ENCODE measurements at places on chromosomes 7 and 10.

- no peak for DNase-seq
Measured at GRCh38 chr10:71584461-71584860, 135.1 kb downstream of the C10orf105 start.

GRCh38 chr7:47402941-47403866, 178.7 kb downstream of the TNS3 start:
- DNase-seq, result no peak

GRCh38 chr10:42951486-42952251, 125.2 kb upstream of the RET start:
- DNase-seq, result no peak

DNA sequence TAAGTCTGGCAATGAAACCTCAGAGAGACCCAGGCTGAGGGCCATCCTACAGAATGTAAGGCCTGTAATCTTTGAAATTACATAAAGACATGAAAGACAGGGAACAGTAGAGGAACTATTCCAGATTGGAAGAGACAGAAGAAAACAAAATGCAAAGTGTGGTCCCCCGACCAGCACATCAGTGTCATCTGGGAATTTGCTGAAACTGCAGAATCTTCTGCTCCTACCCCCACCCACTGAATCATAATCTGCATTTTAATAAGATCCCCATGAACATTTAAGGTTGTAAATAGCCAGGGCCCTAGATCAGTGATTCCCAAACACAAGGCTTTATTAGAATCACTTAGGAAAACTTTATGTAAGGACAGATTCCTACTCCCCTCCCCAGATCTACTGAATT, 154.4 kb downstream of the NOC3L start:
- DNase-seq, result no peak

- DNase-seq, result no peak
Measured at GRCh38 chr7:81140775-81141174, 221.9 kb upstream of the SEMA3C start.

DNA sequence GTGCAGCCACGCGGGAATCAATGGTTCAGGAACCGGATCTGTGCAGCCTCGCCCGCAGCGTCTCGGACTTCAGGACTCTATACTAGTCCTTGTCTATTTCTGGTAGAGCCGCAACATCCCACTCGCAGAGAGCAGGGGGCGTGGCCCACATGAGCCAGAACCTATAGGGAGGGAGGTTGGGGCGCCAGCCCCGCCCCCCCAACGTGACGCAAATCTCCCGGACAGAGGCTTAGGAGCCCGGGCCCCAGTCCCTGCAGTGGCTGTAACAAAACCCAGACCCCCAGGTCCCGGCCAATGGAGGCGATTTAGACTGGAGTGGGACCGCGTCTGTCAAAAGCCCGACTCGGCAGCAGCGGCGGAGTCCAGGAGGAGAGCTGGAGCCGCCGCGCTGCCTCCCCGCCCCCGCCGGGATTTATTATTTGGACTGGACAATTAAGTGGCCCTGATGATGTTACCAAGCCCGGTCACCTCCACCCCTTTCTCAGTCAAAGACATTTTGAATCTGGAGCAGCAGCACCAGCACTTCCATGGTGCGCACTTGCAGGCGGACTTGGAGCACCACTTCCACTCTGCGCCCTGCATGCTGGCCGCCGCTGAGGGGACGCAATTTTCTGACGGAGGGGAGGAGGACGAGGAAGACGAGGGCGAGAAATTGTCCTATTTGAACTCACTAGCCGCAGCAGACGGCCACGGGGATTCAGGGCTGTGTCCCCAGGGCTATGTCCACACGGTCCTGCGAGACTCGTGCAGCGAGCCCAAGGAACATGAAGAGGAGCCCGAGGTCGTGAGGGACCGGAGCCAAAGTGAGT, at the start of gene NKX2-3:
NKX2-3 (plus strand) TSS at position 256 of the 809 bp plus-strand sequence; CDS start at position 446, 190 bp downstream.
- peak; percentile 18 for DNase-seq

DNA sequence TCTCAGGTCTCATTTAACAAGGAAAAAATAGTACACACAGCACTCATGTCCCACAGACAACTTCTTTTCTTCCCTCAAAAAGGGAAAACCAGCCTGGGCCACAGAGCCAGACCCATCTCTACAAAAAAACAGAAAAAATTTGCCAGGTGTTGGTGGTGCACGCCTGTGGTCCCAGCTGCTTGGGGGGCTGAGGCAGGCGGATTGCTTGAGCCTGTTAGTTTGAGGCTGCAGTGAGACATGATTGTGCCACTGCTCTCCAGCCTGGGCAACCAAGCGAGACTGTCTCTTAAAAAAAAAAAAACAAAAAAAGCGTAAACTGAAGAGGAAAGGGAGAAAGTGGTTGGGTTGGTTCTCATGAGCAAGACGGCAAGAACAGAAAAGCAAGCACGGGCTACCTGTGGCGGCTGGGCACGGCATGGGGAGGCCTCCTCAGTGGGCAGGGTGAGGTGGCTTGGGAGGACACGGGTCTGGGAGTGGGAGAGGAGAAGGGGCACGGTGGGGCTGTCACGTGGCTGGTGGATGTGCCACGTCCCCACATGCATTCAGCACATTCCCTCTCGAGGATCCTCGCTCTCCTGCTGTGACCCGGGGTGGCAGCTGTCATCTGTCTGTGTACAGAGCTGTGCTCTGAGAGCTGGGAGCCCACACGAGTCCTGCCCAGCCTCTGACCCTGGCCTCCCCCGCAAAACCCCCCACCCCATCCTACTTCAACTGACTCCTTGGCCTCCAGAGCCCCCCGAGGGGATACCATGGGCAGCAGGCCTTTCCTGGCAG, 219.7 kb downstream of the MLLT10 start:
- no peak for DNase-seq

DNA sequence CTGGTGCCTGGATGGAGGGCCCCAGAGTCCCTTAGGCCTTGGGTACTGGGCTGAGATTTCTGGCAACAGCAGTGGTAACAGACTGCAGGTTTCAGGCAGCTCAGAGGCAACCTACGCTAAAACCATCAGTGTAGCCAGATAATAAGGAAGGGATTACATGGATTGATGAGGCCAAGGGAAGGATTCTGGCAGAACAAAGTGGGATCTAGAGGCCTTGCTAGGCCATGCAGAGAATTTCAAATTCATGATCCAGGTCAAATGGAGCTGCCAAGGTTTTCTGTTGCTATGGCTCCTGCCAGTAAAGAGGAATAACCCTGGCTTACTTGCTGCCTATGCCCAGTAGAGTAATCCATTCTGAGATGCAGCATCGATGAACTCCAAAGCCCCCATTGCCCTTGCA, 445.7 kb downstream of the ADRA2A start:
- DNase-seq, result no peak

- no peak for DNase-seq
Measured at GRCh38 chr7:150969475-150969874, 8.6 kb downstream of the KCNH2 start.

DNA sequence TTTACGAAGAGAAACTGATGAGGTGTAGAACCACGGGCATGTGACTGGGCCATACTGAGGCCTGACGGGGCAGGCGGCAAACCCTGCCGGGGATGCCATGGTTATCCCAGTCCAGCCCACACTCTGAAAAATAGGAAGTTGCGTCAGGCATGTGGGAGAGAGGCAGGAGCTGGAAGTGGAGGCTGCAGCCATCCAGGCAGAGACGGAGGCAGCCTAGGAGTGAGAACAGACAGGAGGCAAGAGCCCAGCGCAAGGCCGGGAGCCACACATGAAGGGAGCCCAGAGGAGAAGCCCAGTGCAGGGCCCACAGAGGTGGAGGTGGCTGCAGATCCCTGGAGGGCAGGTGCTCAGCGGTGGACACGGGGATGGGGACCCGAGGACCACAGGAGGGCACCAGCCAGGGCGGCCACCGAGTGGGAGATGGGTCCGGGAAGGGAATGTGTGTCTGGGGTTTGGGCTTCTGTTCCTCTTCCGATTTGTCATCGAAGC, 175.2 kb upstream of the PPP2R2D start:
- DNase-seq, result no peak

GRCh38 chr10:98260752-98261151, 7.2 kb downstream of the LOXL4 start:
- DNase-seq, result no peak

GRCh38 chr10:48811461-48811860, 126.8 kb downstream of the WDFY4 start:
- no peak for DNase-seq

DNA sequence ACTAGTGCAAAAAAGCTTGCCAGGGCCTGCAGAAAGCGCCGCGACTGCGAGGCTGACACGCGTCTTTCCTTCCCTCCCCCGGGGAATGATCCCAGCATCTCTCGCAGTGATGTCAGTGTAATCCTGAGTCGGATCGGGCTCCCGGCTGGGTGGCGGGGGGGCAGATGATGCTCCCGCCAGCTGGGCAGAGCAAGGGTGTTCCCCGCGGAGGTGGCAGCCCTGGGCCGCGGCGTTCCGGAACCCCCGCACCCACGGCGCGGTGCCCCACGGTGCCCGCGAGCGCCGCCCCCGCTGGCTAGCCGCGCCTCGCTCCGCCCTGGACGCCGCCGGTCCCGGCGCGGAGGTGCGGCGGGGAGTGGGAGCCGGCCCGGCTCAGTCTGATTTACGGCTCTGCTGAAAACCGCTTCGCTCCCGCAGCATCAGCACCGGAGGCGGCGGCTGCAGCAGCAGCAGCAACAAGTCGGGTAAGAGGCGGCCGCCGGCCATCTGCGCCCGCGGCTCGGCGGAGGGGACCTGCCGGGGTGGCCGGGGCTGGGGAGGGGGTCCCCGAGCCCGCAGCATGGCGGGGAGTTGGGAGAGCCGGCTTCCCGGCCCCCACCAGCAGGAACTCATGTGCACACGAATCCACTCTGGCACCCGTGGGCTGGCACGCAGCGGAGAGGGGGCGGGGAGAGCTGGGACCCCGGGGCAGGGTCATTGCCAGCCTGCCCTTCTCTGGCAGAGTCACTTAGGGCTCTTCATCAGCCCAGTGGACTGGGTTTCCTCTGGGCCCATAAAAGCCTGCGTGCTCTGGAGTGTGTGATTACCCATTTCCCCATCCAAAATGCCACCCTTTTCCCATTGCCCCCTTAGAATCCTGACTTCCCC, at the start of gene ZNF365:
ZNF365 (plus strand) TSS at position 375 of the 867 bp plus-strand sequence. CDS start 1,825 bp downstream, outside the sequence.
- peak; percentile 1 for DNase-seq

DNA sequence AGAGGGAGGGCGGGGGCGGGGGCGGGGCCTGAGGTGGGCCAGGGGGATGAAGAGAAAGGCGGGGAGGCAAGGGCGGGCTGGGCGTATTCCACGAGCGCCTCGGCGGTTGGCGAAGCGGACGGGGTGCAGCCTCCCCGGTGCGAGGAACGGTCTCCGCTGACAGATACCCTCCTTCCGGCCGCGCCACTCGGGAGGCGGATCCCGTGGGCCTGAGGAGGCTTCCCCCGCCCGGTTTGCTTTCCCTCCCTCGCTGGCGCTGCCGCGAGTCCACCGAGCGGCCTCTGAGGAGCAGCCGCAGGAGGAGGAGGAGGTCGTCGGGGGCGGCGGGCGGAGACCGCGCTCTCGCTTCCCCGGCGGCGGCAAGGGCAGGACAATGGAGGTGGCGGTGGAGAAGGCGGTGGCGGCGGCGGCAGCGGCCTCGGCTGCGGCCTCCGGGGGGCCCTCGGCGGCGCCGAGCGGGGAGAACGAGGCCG, at the start of gene TRIM24:
TRIM24 (plus strand) TSS at position 84 of the 473 bp plus-strand sequence; CDS start at position 374, 290 bp downstream.
- DNase-seq, result no peak

DNA sequence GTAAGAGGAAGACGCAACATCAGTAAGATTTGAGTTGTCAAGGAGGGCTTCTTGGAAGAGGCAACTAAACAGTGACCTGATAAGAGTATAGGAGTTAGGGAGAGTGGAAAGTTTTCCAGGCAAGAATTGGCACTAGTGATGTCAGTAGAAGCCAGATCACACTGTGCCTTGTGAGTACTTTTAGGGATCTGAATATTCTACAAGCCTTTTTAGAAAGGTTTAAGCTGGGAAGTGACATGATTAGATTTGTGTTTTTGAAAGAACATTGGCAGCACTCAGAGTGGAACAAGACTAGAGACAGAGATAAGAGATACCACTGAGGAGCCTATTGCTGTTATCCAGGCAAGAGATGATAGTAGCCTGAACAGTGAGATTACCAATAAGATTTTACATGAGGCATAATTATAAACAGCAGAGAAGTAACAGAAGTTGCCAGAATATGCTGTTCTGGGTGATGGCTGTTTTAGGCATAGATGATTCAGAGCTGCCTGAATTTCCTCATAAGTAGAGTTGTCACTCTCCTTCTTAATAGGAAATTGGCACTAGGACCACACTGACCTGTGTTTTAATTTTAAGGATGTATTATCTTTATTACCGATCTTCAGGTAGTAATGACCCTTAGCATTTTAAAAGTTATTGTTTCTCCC, 45.6 kb downstream of the NHLRC2 start:
- DNase-seq, result no peak

DNA sequence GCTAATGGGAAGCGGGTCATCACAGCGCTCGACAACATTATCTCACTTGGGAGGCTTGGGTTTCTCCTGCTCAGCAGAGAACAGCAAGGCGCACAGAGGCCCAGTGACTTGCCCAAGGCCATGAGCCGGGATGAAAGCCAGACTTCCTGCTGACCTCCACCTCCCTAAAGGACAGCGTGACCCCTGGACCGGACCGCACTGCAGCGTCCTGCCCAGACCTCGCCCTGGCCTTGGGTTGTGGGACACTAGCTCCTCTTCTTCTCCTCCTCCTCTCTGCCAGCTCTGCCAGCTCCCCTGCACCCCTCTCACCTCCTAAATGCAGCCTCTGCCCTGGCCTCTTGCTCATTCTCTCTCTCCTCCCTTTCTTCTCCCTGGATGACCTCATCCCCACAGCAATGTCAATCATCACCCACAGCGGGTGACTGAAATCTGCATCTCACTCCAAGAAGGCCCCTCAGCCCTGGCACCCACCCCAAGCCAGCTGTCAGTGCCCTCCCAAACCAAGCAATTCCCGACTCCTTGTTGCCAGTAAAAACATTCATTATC, 19.4 kb downstream of the SPOCK2 start:
- DNase-seq, result peak; percentile 10

GRCh38 chr10:6465854-6466601, 114.0 kb downstream of the PRKCQ start:
- no peak for DNase-seq

GRCh38 chr7:91533996-91534395, 269.8 kb downstream of the FZD1 start:
- DNase-seq, result no peak

GRCh38 chr10:21217748-21218367, 307.6 kb downstream of the SKIDA1 start:
- no peak for DNase-seq

- peak; percentile 95 for DNase-seq
Measured at GRCh38 chr7:79880312-79880711, 254.3 kb upstream of the GNAI1 start.

DNA sequence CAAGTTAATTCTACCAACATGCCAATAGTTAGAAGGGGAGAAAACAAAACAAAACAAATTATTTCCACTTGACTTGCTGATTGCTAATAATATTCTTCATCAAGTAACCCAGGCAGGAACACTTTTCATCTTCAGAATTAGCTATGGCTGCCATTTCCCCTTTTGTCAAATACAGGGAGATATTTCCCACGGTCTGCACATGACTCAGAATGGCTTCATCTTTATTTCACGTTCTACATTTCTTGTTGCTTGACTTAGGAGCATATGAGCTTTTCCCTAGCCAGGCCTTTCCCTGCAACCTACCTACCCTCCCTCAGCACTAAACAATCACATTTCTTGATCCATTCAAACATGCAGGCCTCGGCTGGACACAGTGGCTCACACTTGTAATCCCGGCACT, 6.5 kb downstream of the CPVL start:
- no peak for DNase-seq

Data from DMS 273 treated with DMSO at 0.1 percent for 48 hours (cell line).